Fibroblast of skin of left biceps (primary cell): ENCODE measurements at places on chromosomes 3 and 15.

- no peak for DNase-seq
These were observed 17.4 kb upstream of the MKRN3 start for GRCh38 chr15:23548071-23548470.

GRCh38 chr3:158864492-158864891 is 62.6 kb downstream of the MFSD1 start:
- DNase-seq = no peak

GRCh38 chr15:39106950-39107349 is 473.9 kb upstream of the THBS1 start:
- DNase-seq = peak; percentile 79

GRCh38 chr3:51379301-51379700 is 5.8 kb upstream of the MANF start:
- no peak for DNase-seq

GRCh38 chr3:172222478-172223071 is 183.2 kb downstream of the FNDC3B start:
- no peak for DNase-seq

- no peak for DNase-seq
These were observed 60.8 kb downstream of the ITGA11 start for GRCh38 chr15:68371160-68371559.

GRCh38 chr3:195549931-195550519 is 6.9 kb upstream of the PPP1R2 start:
- no peak for DNase-seq

DNA sequence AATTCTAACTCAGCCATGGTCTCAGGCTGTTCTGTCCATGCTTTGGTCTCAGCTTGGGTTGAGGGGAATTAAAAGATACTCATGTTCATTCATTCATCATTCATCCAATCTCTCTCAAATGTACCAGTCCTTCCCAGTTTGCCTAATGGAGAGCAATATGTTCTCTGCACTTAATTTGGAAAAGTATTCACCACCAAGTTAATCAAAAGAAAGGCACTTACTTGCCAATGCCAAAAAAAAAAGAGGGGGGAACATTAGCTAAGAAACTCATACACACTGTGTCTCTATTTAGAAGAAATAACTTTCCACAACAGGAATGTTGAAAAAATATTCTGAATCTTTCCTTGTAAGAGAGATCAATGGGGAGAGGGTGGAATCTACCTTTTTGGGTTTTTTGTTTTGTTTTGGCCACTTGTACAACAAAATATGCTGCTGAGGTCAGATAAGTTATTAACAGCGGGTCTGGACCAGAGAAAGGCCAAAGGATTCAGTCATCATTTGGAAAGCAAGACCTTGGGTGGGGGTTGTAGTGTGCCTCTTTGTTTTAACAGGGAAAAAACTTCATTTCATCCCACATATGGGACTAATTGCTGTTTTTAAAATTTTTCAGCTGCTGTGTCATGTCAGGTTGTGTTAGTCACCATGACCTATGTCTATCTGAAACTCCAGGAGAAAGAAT is 152.3 kb downstream of the FBN1 start:
- DNase-seq = peak; percentile 84

- peak; percentile 62 for DNase-seq
These were observed 103.0 kb downstream of the P3H2 start for GRCh38 chr3:190017521-190018288.

GRCh38 chr3:130835483-130835882 is 58.4 kb upstream of the ATP2C1 start:
- DNase-seq = no peak

DNA sequence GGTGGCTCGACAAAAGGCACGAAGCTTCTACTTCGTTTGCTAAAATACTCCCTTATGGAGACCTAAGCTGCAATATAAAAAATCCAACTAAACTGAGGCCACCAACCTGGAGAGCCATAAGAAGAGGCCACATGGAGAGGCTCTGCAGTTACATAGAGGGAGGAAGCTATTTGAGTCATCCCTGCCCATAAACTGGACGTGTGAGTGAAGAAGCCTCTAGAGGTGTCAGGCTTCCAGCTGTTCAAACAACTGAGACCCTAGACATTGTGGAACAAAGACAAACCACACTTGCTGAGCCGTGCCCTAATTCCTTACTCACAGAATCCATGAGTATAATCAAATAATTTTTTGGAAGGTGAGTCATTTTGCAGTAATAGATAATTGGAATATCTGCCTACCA is 50.2 kb upstream of the GMNC start:
- DNase-seq = no peak

- no peak for DNase-seq
These were observed 204.2 kb downstream of the NFKBIZ start for GRCh38 chr3:102053375-102053989.

DNA sequence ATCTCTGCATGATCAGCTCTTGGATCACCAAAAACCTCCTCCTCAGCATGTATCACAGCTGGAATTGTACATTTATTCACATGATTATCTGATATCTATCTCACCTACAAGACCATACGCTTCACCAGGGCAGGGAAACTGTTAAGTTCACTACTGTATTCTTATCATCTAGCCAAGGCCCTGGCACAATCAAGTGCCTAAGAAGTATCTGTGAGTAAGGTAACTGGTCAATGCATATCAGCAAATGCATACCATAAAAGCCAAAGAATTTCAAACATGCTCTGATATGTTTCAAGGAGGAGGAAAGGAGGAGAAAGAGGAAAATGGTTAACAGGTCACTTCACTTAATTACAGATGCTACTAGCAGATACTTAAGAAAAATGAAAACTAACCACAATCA is 158.4 kb downstream of the LIPC start:
- DNase-seq = no peak

DNA sequence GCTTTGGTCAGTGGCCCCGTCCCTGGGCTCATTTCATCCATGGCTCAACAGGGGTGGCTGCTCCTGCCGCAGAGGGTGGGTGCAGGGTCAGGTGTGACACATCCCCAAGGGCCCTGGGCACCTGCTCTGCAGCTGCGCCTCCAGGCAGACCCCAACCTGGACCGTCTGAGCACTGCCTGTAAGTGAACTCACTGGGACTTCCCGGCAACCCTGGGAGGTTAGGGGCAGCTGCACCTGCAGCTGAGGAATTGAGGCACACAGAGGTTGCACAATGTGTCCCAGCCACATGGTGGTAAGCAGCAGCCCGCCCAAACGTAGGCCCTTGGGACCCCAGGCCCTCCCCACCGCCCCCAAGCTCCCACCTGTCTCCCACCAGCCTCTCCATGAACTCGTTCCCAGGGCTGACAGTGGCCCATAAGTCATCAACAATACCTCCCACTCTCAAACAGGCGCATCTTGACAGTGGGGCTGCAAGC is 55.1 kb downstream of the PLXNA1 start:
- no peak for DNase-seq

DNA sequence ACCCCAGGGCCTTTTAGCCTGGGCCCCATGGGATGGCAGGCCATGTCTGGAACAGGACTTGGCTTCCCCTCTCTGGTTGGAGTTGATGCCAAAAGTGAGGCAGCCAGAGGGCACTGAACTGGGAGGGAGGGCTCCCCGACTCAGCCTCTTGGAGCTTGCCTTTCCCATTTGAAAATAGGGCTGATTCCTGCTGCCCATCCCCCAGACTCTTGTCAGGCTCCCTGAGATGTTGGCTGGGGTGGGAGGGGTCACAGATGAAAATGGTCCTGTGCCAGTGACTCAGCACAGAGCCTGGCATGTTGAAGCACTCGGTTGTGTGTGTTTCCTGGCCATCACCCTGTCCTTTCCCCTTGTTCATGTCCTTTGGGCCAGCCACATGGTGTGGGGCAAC is 6.6 kb downstream of the PPCDC start:
- no peak for DNase-seq

- no peak for DNase-seq
These were observed 3.3 kb downstream of the SRGAP3 start for GRCh38 chr3:9246189-9246588.

- no peak for DNase-seq
These were observed 70.7 kb upstream of the EOMES start for GRCh38 chr3:27792869-27793268.

DNA sequence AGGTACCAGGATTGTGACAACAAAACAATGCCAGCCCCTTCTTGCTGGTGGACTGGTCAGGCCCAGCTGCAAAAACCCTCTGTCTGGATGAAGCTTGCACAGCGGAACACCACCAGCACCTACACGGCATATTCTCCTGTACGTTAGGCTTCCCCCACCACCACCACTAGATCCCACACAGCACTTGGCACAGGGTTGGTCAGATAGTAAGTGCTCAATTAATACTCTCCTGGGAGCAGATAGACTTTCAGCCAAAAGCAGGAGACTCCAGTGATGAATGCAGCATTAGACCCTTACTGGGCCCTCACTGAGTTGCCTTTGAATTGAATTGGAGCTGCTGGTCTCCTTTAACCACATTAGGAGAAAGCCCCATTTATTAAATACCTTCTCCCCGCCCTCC is 97.9 kb downstream of the CPN2 start:
- no peak for DNase-seq

GRCh38 chr3:150222691-150223489 is 185.2 kb upstream of the TSC22D2 start:
- no peak for DNase-seq

DNA sequence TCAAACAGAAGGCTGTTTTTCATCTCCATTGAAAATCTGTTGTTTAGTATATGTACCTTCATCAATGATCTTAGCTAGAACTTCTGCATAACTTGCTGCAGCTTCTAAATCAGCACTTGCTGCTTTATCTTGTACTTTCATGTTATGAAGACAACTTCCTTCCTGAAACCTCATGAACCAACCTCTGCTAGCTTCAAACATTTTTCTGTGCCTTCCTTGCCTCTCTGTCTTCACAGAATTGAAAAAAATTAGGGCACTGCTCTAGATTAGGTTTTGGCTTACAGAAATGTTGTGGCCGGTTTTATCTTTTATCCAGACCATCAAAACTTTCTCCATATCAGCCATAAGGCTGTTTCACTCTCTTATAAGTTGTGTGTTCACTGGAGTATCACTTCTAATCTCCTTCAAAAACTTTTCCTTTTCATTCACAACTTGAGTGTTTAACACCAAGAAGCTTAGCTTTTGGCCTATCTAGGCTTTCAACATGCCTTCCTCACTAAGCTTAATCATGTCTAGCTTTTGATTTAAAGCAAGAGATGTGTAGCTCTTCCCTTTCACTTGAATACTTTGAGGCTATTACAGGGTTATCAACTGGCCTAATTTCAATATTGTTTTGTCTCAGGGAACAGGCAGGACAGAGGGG is 78.6 kb downstream of the IGSF11 start:
- no peak for DNase-seq

GRCh38 chr3:122464659-122465058 is 48.8 kb upstream of the WDR5B start:
- no peak for DNase-seq

DNA sequence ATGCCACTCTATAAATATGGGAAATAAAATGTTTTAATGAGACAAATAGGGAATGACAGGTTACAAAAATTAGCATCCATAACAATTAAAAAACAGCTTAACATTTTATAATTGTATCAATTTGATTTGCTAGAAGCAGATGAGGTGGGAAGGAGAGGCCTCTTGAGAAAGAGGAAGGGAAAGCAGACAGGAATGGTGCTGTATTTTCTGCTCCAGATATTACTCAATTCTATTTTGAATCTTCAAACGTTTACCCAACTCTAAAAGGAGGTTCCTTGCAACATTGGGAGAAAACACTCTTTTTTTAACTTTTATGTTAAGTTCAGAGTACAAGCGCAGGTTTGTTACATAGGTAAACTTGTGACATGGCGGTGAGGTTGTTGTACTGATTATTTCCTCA is 44.9 kb upstream of the ALDH1A3 start:
- no peak for DNase-seq

DNA sequence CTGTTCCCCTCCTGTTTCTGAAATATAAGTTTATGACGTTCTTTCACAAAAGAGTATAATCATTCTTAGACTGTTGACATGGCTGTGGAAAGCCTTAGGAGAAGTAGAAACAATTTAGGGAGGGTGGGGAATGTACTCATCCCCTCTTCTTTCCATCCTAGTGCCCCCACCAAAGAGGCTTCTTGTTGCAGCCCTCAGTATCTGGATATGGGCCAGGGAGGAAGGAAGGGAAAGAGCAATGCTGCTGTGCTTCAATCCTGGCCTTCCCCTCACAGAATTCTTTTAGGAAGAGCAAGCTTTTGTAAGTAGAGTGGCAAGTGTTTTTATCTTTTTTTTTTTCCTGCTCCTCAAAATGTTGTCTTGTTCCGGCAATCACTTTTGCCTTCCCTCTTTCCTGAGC is 1.7 kb downstream of the INAFM2 start:
- no peak for DNase-seq

DNA sequence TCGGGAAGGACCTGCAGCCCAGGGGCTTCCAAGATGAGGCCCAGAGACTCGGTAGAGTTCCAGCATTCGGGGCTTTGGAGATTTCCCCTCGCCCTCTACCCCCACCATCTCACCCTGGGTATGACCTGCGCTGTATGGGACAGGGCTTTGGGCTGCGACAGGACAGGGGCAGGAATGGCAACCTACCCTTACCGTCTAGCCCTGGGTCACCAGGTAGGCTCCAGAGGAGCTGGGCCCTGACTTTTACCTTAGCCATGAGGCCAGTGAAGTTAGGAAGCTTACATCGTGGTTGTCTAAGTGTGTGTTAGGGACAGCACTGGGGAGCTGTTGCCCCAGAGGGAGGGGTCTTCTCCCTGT is 683 bp downstream of the PPM1M start:
- no peak for DNase-seq

DNA sequence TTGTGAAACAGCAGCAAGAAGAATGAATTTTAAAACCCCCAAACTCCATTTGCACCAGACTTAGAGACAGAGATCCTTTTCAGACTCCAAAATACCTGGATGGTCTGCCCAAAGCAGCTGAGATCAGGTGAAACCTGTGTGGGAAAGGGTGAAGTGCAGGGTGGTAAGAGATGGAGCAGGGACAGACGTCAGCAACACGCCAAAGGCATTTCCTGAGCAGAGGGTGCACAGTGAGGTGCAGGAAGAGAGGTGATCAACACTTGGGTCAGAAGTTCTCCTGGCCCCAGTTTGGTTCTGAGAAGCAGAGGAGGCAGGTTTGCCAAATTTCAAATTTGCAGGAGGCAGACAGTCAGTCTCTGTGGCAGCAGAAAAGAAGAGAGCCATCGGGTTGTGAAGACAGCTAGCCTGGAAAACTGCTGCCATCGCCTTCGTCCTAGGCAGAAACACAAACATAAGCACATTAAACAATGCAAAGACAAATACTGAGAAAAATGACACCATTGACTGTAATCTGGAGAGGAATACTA is 9.8 kb downstream of the CCR4 start:
- DNase-seq = no peak

DNA sequence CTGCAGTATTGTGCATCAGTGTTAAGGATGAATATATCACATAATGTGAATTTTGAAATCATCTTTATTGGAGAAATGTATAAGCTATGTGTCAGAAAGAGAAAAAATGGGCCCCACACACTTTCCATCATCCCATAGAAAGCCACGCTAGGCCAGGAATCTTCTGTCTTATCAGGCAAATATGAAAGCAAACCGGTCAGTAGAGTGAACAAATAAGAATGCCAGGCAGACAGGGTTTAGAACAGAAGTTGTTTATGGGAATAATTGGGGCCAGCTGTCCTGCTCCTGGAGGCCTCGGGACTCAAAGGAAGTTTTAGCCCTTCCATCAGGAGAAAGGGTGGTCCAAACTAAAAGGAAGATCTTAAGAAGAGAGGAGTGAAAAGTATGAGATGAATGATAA is 39.5 kb downstream of the ZNF280D start:
- DNase-seq = peak; percentile 9

- no peak for DNase-seq
These were observed 575.5 kb upstream of the KCNMB2 start for GRCh38 chr3:177960722-177961121.
